ENCODE measurements at places on chromosomes 5 and 9.

- no peak for DNase-seq
Measured at GRCh38 chr5:120415985-120416384, 48.1 kb upstream of the PRR16 start.

GRCh38 chr9:135891027-135891631 lies 16.2 kb downstream of the CAMSAP1 start:
- DNase-seq, result no peak

GRCh38 chr5:107242411-107243219 lies 428.1 kb downstream of the EFNA5 start:
- DNase-seq, result no peak

GRCh38 chr5:57698086-57698485 lies 215.5 kb upstream of the ACTBL2 start:
- no peak for DNase-seq
